ENCODE measurements at places on chromosomes 1 and 21. TPM values are rescaled to one million over a fixed set of nuclear protein-coding genes. Genes with fewer than 3 reads are reported as not detected.

The PLA2G2A gene
- not detected for total RNA-seq

The FCER1A gene
- total RNA-seq, result not detected

The ATP6V1G3 gene
- not detected for total RNA-seq

The MX2 gene
- 2.0 TPM for total RNA-seq

The S100A9 gene
- 1.2 TPM for total RNA-seq

The BTG3 gene
- total RNA-seq, result 24.1 TPM

The ADGRL2 gene
- 75.9 TPM for total RNA-seq

The AKR7A3 gene
- total RNA-seq, result 0.16 TPM

The SMCP gene
- total RNA-seq, result not detected

The OR2T33 gene
- not detected for total RNA-seq

The LRRC38 gene
- 1.4 TPM for total RNA-seq

The AMPD1 gene
- not detected for total RNA-seq

The ECM1 gene
- total RNA-seq, result 0.16 TPM

The CASQ1 gene
- total RNA-seq, result not detected

The DMBX1 gene
- not detected for total RNA-seq

The HMCN1 gene
- total RNA-seq, result 1.6 TPM

The CCDC190 gene
- total RNA-seq, result 0.38 TPM

The RHD gene
- total RNA-seq, result not detected

The ACTL8 gene
- not detected for total RNA-seq

The ASCL5 gene
- not detected for total RNA-seq

The CD5L gene
- total RNA-seq, result not detected

The FAM72D gene
- total RNA-seq, result 1.5 TPM

The GSTM1 gene
- total RNA-seq, result not detected

The EPB41 gene
- total RNA-seq, result 32.7 TPM

The TSPEAR gene
- total RNA-seq, result 0.19 TPM

The SYPL2 gene
- not detected for total RNA-seq

The TNFRSF9 gene
- total RNA-seq, result 0.16 TPM

The LINGO4 gene
- total RNA-seq, result not detected

The KRTAP21-2 gene
- not detected for total RNA-seq

The OR2L5 gene
- total RNA-seq, result not detected

The SV2A gene
- 3.3 TPM for total RNA-seq

The KCNK1 gene
- total RNA-seq, result not detected

The S100A5 gene
- total RNA-seq, result not detected

The RAB7B gene
- not detected for total RNA-seq

The OR2L13 gene
- not detected for total RNA-seq

The RYR2 gene
- total RNA-seq, result 0.06 TPM
